MV-4-11 (cell line): ENCODE measurements at places on chromosomes 16 and 17.
A peak's percentile ranks its signal among the peaks of the same experiment; 100 is the strongest.

GRCh38 chr16:24589997-24590396 is 50.6 kb downstream of the RBBP6 start:
- DNase-seq = no peak

DNA sequence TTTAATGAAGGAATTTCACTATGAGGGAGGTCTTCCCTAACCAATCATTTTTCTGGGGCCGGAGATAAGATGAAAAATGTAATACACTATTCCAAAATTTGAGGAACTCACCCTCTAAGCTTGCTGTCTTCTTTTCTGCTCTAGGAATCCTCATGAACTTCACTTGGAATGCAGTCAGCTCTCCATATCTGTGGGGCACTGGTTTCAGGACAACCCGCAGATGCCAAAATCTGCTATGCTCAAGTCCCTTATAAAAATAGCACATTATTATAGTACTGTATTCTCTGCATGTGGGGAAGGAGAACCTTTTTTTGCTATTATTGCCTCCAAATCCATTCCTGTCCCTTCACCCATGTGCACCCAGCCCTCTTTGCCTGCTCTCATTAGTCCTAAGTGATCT is 146.0 kb downstream of the ABCA8 start:
- DNase-seq = no peak

DNA sequence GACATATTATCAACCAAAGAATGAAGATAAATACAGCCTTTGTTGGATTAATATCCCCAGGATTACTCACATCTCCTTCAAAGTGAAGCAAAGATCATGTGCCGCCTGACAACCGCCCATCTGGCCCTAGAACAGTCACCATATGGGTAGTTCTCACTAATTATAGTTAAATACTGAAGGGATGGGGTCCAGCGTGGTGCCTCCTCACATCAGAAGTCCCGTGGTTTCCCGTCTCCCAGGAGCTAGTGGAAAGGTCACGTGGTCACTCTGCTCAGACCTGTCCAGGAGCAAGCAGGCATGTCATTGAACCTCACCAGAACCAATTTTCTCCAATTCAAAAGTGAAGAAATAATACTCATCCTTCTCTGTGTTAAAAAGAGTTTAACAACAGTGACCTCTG is 434.5 kb downstream of the SHISA9 start:
- no peak for DNase-seq

DNA sequence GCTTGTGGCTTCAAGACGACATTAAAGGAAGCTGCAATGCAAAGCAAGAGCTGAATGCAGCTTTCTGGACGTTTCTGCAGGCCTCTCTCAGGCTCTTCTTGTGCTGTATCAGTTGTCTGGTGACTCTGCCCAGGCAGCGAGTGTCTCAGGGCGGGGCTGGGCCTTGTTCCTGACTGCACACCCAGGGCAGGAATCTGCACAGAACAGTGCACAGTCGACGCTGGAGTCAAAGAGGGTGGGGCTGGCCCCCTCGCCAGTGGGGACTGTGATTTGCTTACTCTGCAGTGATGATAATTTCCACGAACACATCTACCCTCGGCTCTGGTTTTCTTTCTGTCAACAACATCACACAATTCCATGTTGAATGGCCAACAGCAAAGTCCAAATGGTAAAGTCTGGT is 60.7 kb downstream of the IRF8 start:
- no peak for DNase-seq

GRCh38 chr17:48066656-48067055 is 18.5 kb downstream of the NFE2L1 start:
- no peak for DNase-seq

GRCh38 chr16:75432828-75433731 is at the start of gene CFDP1:
Gene CFDP1 (minus strand): TSS chr16:75433503. CDS start chr16:75433352, 151 bp downstream.
- peak; percentile 93 for DNase-seq

- DNase-seq = no peak
These were observed 56.5 kb downstream of the DNAH2 start for GRCh38 chr17:7774055-7774521.

- DNase-seq = peak; percentile 16
These were observed at the start of gene CORO6 for GRCh38 chr17:29622337-29623282. Gene CORO6 (minus strand): TSS chr17:29622912. CDS start chr17:29621421, 1,491 bp downstream.

DNA sequence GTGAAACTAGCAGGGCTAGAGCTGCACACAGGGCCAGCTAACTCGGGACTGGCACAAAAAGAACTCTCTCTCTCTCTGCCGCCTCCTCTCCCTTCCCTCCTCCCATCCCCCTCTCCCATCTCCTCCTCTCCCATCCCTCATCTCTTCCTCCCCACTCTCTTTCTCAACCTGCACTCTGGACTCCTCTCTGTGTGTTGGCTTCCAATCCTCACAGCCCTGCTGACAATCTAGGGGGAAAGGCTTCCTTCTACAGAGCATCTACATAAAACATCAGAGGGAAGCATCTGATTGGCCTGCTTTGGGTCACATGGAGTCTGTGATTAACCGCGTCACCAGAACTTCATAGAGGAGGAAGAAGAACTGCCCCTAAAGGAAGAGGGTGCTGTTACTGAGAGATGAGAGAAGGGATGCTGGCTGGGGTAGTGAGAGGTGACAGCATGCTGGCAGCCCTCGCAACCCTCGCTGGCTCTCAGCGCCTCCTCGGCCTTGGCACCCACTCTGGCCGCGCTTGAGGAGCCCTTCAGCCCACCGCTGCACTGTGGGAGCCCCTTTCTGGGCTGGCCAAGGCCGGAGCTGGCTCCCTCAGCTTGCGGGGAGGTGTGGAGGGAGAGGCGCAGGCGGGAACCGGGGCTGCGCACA is 12.8 kb upstream of the ZFP90 start:
- DNase-seq = no peak

DNA sequence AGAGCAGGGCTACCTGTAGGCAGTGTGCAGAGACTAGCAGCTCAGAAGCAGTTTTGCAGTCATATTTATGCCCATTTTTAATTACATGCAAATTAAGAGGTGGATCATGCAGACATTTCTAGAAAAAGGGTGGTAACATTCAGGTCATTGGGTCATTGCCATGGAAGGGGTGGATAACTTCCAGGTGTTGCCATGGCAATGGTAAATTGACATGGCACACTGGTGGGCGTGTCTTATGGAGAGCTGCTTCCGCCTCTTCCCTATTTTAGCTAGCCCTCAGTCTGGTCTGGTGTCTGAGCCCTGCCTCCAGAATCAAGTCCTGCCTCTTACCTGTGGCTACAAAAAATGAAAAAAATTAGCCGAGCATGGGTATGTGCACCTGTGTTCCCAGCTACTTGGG is 2.8 kb upstream of the DNAI2 start:
- DNase-seq = peak; percentile 20

DNA sequence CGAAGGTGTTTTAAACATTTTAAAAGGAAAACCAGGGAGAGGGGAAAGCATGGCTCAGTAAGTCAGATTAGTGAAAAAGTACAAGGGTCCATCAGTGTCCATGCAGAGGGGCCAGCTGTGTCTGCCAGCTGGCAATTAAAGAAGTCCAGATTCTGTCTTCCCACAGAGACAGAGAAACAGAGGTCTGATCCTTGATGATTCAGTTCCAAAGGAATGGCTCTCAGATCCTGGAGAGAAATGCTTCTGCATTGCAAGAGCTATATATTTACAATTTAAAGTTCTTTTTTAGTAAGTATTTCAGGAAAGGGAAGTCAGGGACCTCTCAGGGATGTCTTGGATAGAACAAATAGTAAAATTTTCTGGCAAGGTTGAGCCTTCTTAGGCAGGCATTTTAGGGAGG is 56.2 kb downstream of the HSD17B2 start:
- DNase-seq = no peak

GRCh38 chr17:71959154-71959553 is 161.7 kb upstream of the SOX9 start:
- peak; percentile 2 for DNase-seq

DNA sequence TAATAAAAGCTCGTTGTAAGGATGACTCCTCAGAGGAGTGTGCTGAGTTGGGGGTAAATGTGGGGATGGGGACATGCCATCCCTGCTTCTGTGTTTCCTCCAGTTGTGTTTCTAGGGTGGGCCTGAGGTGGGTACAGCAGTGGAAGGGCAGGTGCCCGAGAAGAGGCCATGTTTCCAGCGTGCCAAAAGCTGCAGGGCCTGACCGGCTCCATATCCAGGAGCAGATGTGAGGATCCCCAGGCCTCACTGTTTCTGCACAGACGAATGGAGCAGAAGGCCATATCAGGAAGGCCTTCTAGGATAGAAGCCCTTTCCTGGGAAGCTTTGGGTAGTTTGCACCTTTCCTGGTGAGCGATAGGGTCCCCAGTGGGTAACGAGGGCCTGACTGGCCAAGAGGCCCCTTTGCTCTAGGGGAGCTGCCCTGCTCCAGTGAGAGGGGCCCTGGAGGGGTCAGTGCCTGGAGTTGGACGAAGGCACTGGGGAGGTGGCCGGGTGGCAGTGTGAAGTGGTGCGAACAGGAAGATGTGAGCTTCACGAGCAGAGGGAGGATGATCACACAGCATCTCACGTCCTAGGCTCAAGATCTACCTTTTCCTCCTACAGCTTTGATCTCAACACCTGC is 62.9 kb downstream of the SHISA6 start:
- DNase-seq = no peak

- DNase-seq = no peak
These were observed 66.9 kb downstream of the ABR start for GRCh38 chr17:1112875-1113274.

DNA sequence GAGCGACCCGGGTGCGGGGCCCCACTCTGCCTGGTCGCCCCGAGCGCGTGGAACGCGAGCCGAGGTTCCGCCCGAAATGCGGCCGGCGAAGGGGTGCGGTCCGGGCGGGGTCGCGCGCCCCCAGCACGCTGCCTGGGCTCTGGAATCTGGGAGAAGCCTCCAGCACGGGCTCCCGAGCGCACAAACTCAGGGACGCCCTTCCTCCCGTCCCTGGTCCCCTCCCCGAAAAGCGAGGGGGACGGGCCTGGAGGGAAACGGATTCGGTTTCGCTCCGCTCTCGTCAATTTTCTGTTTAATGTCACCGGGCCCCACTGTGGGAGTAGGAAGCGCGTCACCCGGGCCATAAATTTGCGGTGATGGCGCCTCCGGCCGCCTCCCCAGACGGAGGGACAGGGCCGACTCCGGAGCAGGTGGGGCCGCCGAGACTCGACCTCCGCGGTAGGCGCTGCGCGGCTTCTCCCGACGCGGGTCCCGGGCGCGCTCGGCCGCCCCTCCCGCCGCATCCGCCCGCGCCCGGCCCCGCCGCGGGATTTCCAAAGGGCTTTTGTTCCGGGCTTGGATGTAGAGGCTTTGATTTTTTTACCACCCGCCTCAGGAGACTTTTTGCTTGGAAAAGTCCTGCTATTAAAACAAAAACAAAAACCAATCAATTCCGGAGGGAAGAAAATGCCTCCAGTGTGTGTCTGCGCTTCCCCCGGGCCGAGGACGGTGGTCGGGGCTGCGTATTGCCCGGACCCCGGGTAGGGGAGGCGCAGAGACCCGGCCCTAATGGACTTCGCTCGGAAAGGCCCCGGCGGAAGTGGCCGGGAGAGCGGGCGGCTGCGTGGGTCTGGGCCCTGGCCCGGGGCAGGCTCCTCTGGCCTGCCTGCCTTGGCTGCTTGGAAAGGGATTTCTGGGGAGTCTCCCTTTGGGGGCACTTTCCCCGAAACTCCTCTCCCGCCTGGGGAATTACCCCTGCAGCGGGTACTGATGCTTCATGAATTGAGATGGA is 7.9 kb upstream of the BAHCC1 start:
- peak; percentile 41 for DNase-seq

DNA sequence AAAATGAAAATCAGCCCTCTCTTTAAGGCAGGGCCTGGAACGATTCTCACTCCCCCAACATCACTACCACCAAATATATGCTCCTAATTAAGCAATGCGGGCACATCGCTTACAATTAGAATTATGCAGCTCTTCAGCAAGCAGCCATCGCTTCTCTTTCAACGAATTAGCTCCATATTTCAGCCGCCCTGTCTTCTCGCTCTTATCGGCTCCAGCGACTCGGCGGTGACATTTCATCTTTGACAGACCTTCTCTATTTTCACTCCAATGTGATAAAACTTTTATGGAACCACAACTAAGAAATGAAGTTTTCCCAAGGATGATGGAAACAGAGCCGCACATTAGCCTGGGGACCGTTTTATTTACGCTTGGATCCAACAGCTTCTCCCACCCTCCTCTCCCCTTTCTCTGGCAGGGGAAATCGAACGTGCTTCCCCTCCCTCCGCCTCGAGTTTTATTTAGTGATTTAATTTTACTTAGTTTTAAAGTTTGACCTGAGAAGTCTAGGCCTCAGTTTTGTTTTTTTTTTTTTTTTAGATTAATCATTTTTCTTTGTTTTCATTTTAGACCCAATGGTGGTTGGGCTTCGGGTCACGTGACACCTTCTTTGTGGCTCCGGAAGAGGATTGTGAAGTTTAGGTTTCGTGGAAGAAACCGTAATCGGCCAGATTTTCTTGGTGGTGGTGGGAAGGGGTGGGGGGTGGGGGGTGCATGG is 3.1 kb upstream of the HOXB2 start:
- no peak for DNase-seq

DNA sequence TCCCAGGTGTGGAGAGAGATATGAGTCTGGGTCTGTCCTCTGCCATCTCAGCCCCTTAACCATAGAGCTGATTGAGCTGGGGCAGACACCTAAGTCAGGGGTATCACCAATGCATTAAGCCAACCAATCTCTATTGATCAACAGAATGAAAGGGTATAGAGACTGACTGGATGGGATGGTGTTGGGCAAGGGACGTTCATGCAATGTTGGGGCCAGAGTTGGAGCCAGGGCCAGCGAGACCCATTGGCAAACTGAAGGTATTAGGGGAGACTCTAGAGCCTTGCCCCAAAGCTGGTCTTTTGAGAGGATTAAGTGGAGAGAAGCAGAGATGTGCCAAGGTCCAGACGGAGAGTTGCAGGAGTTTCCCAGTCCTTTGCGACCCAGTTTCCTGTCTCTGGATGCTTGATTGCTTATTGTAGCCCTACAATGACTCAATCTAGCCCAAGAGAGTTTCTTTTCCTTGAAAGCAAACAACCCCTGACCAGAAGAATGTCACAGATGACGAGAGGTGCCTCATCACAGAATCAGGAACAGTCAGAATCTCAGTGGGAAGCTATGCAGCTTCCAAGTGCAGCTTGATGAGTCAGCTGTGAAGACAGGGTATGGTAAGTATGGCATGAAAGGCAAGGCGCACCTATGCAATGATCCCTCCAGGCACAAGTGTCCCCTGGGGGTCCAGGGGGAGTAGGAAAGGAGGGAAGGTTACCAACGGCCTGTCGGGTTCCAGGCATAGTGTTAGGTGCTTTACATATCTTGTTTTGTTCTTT is 137.2 kb downstream of the UTP18 start:
- no peak for DNase-seq

- peak; percentile 93 for DNase-seq
These were observed 38.6 kb upstream of the SLFN13 start for GRCh38 chr17:35486920-35487732.

DNA sequence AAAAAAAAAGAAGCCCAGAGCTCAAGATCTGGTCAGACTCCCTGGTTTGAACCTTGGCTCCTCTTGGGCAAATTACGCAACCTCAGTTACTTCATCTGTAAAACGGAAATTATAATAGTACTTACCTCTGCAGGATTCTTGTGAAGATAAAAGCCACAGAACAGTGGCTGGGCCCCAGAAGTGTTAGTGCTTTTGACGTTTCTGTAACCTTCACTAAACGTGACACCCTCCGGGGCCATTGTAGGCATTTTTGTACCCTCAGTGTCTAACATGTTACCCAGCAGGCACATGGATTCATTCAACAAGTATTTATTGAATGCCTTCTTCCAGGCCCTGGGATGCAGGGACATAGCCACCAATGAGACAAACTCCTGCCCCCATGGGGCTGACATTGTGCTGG is 58.0 kb downstream of the PITPNC1 start:
- DNase-seq = peak; percentile 91
